NCI-H345 (cell line): ENCODE measurements at places on chromosomes 6 and 20.

DNA sequence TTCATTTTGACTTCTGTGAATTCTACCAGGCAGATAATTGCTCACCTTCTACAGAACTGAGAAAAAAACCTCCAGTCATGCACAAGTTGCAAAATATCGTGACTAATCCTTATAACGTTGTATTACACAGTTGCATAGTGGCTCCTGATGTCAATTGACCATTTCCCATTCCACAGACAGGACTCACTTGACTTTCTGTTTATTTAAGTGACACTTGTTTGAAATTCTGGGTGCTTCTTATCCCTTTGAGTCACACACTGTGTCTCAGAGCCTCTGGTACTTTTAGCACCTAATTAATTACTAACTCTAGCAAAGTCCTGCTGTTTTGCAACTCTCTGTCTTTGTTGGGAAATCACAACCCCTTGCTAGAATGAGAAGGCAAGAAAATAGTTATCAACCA is 16.2 kb upstream of the RSPO3 start:
- no peak for DNase-seq

DNA sequence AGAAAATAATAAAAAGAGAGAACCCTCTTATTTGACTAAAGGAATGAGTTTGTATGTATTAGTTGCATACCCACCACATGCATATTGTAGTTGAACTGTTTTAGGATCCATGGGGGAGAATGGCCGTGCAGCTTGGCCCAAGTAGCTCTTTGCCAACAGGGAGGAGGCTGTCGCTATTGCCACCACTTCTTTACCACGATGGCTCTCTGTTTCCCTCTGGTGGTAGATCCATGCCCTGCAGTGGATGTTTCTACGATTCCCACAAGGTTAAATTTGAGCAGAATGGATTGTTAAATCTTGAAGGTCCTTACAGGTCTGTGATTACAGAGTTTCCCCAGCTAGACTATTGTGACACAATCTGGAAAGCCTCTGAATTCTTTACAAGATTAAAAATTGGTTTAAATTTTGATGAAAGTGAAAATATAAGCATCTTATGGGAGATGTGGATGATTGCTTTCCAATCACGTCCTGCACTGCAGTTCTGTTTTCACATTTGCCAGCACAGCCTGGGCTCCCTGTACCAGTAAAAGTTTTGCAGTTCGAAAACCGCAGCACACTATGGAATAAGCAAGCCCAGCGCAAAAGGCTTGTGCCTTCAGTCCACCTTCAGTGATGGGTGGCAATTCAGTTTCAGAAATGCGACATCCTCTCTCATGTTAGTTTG is 34.4 kb upstream of the FNDC1 start:
- DNase-seq, result peak; percentile 64

GRCh38 chr20:63626424-63627128 is at the start of gene GMEB2:
Gene GMEB2, minus strand, starts transcription at chr20:63627101. Its CDS starts 7,704 bp downstream, at chr20:63619397.
- peak; percentile 91 for DNase-seq

DNA sequence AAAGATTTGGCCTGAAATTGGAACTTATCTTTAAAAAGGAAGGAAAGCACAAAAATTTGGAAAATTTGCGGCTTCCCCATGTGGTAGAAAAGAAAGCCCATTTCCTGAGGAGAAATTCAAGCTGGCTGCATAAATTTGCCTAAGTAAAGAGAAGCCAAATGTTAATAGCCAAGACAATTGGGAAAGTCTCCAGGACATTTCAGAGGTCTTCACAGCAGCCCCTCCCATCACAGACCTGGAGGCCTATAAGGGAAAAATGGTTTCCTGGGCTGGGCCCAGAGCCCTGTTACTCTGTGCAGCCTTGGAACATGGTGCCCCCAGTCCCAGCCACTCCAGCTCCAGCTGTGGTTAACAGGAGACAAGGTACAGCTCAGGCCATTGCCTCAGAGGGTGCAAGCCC is 736.5 kb downstream of the HACE1 start:
- no peak for DNase-seq
